Mesenteric fat pad (tissue), 1 donor: ENCODE measurements at places on chromosomes 4 and X. TPM values are rescaled to one million over a fixed set of nuclear protein-coding genes. Genes with fewer than 3 reads are reported as not detected.

- no peak for DNase-seq
Observed at GRCh38 chr4:156420623-156421022, 467.0 kb upstream of the CTSO start.

GRCh38 chr4:74651198-74651597, 143.1 kb downstream of the BTC start:
- no peak for DNase-seq

DNA sequence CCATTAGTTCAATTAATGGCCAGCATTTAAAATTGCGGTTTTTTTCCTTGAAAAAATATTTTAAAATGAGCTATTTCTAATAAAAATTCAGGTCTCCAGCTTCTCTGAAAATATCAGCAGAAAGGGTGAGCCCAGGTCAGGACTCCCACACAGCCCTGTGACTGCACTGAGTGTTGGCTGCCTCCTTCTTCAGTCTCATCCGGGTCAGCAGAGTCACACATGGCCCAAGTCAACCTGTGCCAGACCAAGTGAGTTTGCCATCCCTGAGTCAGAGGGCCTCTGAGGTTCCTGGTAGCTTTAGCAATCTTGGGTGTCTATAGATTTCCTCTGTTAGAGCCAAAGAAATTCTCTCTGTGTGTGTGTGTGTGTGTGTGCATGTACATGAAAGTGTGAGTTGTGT, 22.1 kb upstream of the MSX1 start:
- peak; percentile 43 for DNase-seq

DNA sequence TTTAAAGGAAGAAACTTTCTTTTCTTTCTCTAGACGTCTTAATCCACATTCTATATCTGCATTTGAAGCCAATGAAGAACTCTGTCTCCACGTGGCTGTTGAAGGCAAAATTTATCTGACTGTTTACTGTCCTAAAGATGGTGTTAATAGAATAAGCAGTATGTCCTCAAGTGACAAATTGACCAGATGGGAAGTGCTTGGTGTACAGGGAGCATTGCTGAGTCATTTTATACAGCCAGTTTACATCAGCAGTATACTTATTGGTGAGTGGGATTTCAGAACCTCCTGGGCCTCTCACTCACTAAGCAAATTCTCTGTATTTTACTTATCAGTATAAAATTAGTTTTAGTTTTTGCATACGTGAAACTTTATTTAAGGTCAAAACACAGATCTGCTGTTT, 33.7 kb downstream of the ADAD1 start:
- DNase-seq: no peak

GRCh38 chrX:96833333-96833732, 50.4 kb upstream of the RPA4 start:
- no peak for DNase-seq

DNA sequence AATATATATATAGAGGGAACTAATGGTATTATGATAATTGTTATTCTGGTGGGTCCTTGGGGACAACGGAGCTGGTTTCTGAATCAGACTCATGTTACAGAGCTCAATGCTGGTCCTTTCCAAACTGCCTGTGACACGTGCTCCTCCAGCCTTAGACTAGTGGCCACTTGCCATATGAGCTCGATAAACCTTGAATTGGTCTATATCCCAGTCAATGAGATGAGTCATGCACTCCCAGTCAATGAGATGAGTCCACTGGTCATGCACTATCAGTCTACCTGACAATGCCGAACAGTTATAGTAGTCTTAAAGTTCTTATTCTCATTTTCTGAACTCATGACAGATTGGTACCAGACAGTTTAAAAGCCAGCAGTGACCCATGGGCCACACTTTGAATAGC, 325.2 kb downstream of the LDB2 start:
- DNase-seq: no peak

GRCh38 chr4:123616951-123617461, 220.4 kb downstream of the SPRY1 start:
- DNase-seq: no peak

DNA sequence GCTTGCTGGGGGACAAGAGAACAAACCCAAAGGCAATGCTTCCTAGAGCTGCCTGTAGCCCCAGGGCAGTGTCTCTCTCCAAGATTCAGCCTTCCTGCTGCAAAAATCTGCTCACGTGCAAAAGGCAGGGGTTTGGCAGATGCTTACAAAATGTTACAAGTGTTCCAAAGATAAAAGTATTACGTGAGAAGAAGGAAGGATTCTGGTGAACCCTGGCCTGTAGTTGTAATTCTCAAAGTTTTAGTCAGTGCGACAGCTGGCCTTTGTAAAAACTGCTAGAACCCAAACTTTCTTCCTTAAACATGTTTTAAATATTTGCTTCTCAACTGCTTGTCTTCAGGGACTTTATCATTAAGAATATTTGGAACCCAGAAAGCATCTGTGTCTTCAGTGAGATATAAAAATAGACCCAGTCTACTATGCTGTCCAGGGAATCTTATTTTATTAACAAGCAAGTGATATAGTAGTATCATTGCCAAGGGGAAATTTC, 232.3 kb downstream of the FRMPD4 start:
- DNase-seq: no peak

DNA sequence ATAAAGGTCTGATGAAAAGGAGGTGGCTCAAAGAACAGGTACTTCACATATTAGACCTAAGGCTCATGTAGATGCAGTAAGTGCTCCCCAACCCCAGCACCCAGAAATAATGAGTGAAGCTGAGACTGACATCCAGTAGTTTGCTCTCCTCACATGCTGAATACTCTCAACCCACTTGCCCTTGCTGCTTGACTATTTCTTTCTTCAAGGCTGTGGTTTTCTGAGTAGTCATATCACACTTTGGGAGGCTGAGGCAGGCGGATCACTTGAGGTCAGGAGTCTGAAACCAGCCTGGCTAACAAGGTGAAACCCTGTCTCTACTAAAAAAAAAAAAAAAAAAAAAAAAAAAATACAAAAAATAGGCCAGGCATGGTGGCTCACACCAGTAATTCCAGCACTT, 51.5 kb upstream of the PRPS1 start:
- DNase-seq: no peak

- DNase-seq: no peak
Observed at GRCh38 chr4:57442831-57443291, 332.7 kb upstream of the IGFBP7 start.

DNA sequence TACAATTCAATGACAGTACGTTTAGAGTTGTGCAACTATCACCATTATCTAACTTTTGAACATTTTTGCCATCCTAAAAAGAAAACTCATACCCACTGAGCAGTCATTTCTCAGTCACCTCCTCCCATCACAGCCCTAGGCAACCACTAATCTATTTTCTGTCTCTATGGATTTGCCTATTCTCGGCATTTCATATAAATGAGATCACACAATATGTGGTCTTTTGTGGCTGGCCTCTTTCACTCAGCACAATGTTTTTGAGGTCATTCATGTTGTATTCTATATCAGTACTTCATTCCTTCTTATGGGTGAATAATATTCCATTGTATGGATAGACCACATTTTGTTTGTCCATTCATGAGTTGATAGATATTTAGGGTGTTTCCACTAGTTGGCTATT, 103.0 kb downstream of the PPEF1 start:
- DNase-seq: no peak

Gene RAB41
- not detected for total RNA-seq

Gene RIBC1
- total RNA-seq: 0.22 TPM

Gene LRCH2
- total RNA-seq: 2.6 TPM

Gene PTTG2
- not detected for total RNA-seq

Gene MAB21L2
- 1.9 TPM for total RNA-seq

Gene CPE
- 90.4 TPM for total RNA-seq

Gene IL2RG
- 5.8 TPM for total RNA-seq

Gene SLC4A4
- 5.5 TPM for total RNA-seq
